AG10803 (cell line): ENCODE measurements at places on chromosomes 1 and 21.

DNA sequence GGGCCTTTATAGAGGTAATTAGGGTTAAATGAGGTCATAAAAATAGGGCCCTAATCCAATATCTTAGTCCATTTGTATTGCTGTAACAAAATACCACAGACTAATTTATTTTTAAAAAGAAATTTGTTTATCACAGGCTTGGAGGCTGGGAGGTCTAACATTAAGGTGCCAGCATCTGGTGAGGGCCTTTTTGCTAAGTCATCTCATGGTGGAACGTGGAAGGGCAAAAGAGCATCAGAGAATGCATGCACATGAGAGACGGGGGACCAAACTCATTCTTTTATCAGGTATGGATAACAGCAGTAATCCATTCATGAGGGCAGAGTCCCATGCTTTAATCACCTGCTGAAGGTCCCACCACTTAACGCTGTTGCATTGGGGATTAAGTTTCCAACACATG, 313.8 kb downstream of the GRIK1 start:
- DNase-seq, result no peak

DNA sequence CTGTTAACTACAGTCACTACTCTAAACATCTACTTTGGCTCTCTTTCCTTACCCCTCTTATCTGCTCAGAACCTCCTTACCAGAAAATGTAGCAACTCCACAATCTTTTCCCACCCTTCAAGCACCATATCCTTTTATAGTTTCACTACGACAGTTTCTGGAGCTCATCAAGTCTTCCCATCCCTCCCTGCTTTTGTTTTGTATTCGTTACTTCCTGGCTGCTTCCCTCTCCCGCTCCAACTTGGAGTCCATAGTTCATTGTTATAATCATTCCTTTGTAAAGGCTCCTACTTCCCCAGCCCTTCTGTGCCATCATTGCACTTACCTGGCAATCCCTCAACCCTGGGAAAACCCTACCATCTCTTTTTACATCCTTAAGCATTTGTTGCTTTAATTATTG, 18.0 kb downstream of the MPZL1 start:
- no peak for DNase-seq

- DNase-seq, result no peak
Observed at GRCh38 chr1:82299056-82299455, 498.3 kb downstream of the ADGRL2 start.

GRCh38 chr1:160156361-160156760, 5.0 kb downstream of the ATP1A4 start:
- no peak for DNase-seq

GRCh38 chr1:112380356-112380755, 15.7 kb upstream of the CTTNBP2NL start:
- DNase-seq, result no peak

GRCh38 chr21:36082237-36082664, 12.4 kb downstream of the CBR1 start:
- no peak for DNase-seq

- DNase-seq, result no peak
Observed at GRCh38 chr1:10765734-10766478, 30.5 kb downstream of the CASZ1 start.

DNA sequence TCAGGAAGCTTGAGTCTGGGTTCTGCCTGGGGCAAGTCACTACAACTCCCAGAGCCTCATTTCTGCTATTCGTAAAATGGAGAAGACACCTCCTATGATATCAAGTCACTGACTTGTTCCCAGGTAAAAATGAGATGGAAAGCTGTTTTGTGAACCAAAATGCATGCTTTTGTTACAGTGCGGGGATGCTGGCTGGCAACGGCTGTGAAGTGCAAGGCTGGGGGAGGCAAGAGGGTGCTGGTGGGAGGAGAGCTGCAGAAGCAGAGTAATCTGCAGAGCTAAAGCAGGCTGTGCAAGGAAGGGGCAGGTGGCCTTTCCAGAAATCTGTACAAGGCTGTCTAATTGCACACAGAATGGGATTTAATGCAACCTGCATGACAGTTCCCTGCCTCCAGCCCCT, 150.9 kb downstream of the CNIH3 start:
- DNase-seq, result no peak

DNA sequence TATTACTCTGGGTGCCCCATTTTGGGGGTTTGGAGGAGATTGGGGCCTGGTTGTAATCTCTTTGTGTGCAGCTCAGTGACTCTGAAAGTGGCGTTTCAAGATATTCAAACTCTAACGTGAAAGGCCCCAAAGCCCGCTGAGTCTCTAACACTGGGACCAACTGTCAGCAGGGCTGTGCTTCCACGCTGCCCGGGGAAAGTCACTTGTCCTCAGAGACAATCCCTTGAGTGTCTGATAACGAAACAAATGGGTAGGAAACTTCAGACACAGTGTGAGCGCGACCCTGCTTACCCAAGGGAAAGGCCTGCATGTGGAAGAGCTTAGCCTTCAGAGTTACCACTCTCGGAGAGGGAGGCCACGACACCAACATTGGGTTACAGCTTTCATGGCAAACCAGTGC, 837 bp downstream of the UBASH3A start:
- DNase-seq, result no peak

- no peak for DNase-seq
Observed at GRCh38 chr1:93681989-93682412, 364 bp upstream of the BCAR3 start.

GRCh38 chr1:243903041-243903440, 53.0 kb upstream of the AKT3 start:
- no peak for DNase-seq
